NCI-H774 (cell line): ENCODE measurements at places on chromosomes 3 and 15.

DNA sequence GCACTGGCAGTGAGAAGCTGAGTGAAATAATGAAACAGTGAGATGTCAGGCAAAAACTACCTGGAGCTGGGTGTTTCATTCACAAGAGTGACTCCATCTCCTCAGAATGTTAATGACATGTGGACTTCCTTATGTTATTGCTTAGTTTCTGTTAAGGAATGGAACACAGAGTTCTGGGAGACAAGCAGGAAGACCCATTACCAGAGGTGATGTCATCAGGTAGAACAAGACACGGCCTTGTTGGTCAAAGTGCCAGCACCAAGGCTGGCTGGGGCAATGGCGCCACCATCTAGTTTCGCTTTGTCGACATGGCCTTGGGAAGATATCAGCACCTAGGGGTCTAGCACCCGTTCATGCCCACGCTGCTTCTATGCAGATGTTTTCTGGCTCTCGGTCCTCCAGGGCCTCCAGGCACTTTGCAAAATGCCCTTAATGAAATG is 252.2 kb downstream of the FAM43A start:
- no peak for DNase-seq

GRCh38 chr3:48088056-48088748 is 72.0 kb upstream of the MAP4 start:
- DNase-seq = no peak

DNA sequence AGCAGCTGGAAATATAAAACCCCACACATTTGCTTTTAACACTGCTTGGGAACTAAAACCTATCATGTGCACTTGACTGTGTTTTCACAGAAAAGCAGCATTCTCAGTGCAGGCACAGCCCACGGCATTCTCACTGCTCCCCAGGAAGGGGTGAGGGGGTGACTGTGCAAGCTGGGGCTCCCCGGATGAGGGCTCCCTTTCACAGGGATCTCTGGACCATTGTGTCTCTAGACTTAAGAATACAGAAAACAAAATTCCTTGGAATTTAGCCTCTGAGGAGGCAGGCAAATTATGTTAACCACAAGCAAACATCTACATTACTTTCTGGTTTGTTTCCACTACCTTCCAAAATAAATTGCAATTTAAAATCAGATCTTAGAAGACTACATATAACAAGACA is 100.3 kb downstream of the FSIP1 start:
- no peak for DNase-seq

GRCh38 chr3:120457827-120458226 is 7.0 kb upstream of the FSTL1 start:
- DNase-seq = no peak

DNA sequence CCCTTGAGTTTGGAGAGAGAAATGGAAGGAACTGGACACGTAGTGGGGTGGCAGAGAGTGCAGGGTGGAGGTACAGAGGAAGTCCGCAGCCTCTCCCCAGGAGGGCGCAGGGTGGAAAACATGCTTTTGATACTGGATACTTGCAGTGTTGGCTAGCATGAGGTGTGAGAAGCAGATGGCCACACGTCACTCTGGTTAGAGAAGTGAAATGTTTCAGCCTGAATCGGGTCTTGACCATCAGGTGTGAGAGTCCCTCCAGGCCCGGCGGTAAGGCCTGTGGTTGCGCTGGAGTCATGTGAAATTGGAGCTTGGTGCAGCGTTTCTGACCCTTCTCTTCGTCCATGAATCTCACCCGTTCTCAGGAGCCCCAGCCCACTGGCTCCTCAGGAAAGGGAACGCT is 93.1 kb downstream of the GABRG3 start:
- DNase-seq = no peak

- DNase-seq = no peak
Observed at GRCh38 chr15:38714309-38715072, 149.9 kb upstream of the RASGRP1 start.
